ENCODE measurements at places on chromosomes 2 and 18. TPM values are rescaled to one million over a fixed set of nuclear protein-coding genes. Genes with fewer than 3 reads are reported as not detected.

The ASPRV1 gene
- polyA plus RNA-seq, result 4.7 TPM

The FBXO36 gene
- 7.6 TPM for polyA plus RNA-seq

GRCh38 chr2:236748385-236748784 lies 178.8 kb downstream of the ACKR3 start:
- DNase-seq, result no peak

DNA sequence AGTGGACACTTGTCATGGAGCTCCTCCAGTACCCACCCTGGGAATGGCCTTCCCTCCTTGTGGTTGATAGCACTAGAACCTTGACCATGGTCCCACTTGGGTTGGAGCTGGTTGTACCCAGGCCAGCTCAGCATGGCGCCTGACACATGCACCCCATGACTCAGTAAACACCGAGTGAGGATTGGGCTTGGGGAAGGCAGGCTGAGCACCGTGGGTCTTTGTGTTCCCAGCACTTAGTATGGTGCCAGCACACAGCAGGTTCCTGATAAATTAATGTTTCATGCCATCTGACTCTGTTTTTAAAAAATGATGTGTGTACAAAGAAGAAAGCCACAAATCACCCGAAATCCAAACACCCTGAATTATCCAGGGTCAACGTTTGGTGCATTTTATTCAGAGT lies 69.8 kb downstream of the CIB4 start:
- DNase-seq, result no peak

Data from left kidney (tissue), 8 donors.